Endothelial cell of umbilical vein (primary cell): ENCODE measurements at places on chromosomes 2 and 18.

DNA sequence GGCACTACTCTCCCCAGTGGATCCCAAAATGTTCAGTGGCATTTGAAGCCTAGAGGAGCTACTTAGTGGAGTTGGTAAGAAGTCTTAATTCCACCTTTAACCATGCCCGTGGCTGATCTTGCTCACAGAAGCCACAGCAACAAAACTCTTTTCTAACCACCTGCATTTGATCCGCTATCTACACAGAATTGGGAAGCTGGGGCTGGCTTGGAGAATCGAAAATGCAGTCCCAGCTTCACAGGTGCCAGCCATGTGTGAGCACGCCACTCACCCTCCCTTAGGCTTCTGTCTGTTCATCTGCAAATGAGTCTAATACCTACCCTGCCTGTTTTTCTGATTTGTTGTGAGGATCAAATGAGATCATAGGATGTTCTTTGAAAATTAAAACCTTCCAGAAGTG is 182.6 kb downstream of the BCL11A start:
- no peak for DNase-seq

GRCh38 chr2:71833855-71834560 is 313.7 kb downstream of the CYP26B1 start:
- no peak for DNase-seq

DNA sequence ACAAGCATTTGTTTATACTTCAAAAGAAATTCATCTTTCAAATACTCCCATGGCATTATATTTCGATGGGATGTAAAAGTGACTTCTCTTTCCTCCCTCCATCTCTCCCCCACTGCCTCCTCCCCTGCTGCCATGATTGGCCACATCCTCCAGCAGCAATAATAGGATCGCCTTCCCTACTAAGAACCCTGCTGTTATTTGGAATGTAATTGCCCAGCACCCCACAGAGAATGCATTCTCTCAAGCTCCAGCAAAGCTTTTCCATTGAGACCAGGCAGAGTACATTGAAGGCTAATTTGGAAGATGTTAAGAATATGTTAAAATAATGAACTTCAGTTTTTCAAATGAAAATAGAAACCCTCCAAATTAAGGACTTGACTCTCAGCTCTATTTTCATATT is 375.4 kb upstream of the ACVR2A start:
- no peak for DNase-seq

GRCh38 chr2:181077128-181077709 is 96.8 kb downstream of the UBE2E3 start:
- DNase-seq = peak; percentile 56

DNA sequence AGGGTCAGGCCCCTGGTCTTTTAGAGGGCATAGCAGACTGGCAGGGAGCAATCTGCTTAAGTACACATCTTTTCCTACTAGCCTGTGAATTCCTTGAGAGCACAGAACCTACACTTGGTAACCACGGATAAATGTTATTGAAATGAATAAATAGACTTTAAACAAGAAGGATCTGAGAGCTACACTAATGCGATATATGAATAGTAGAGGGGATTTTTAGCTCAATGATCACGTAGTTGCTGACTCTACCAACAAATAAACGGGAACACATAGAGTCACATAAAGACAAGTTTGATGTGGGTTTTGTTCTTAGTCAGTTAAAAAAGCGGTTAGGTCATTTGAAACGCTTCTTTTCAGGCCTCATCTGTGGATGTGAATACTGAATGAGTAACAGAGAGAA is 290.3 kb upstream of the CCDC68 start:
- DNase-seq = no peak

DNA sequence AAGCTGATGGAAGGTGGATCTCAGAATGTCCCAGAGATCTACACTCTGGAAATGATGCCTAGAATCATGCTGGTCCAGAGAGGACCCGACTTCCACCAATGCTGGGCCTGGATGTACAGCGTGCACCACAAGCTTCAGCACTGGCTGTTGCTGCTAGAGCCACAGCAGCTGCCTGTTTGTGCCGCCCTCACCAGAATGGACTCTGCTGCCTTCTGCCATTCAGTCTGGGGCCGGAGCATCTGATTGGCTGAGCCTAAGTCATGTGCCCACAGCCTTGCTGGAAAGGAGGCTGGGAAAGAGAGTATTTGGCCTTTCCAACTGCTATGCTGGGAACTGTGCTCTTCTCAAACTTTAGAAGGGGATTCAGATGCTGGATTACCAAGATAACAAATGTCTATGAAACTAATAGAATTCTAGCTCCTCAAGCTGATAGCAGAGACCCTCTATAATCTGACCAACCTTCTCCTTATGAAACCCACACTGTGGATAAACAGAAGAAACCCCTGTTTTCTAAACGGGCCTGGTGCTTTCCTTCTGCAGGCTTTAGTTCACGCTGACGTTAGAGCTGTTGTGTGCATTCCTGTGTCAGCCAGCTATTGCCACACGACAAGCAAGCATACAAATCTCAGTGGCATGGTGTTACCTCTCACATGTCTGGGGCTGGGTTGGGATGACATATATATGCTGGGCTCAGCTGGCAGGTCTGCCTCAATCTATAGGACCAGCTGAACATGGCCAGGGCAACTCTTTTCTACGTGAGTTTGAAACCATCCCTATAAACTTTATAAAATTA is 4.1 kb upstream of the LOXHD1 start:
- peak; percentile 19 for DNase-seq

DNA sequence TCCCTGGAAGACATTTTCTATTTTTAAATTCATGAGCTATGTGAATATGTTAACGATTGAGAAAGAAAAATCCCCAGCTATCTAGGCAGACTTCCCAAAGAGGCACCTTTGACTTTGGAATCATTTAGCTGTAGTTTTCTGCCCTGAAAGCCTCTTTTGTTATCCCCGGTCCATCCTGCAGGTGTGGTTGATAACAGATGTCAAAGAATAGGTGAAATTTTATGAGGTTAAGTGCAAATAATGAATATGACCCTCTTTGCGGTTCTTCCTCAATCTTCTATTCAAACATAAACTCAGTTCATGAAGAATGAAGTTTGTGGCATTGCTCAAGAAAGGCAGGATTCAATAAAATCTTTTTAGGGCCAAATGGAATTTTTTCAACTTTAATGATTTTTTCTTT is 51.6 kb upstream of the ATP8B1 start:
- no peak for DNase-seq

GRCh38 chr2:231399853-231400680 is 4.6 kb downstream of the B3GNT7 start:
- peak; percentile 26 for DNase-seq
